ENCODE measurements at places on chromosomes 3 and 15. TPM values are rescaled to one million over a fixed set of nuclear protein-coding genes. Genes with fewer than 3 reads are reported as not detected.

DAPK2 gene
- polyA plus RNA-seq: 6.0 TPM

PP2D1 gene
- polyA plus RNA-seq: not detected

SOX14 gene
- not detected for polyA plus RNA-seq

ST6GAL1 gene
- 9.1 TPM for polyA plus RNA-seq

CACNA2D3 gene
- polyA plus RNA-seq: 0.23 TPM

CCK gene
- 0.38 TPM for polyA plus RNA-seq

PRRT3 gene
- polyA plus RNA-seq: 2.5 TPM

IL17RE gene
- polyA plus RNA-seq: 8.0 TPM

PAQR5 gene
- polyA plus RNA-seq: 5.7 TPM

PIGB gene
- 8.5 TPM for polyA plus RNA-seq

NR2F2 gene
- polyA plus RNA-seq: 7.0 TPM

CLDN1 gene
- polyA plus RNA-seq: 36.2 TPM

SCN5A gene
- 0.19 TPM for polyA plus RNA-seq

C3orf20 gene
- 0.02 TPM for polyA plus RNA-seq

ADCY5 gene
- 9.1 TPM for polyA plus RNA-seq

BUB1B gene
- 0.09 TPM for polyA plus RNA-seq
